ENCODE measurements at places on chromosomes 11 and 22.

DNA sequence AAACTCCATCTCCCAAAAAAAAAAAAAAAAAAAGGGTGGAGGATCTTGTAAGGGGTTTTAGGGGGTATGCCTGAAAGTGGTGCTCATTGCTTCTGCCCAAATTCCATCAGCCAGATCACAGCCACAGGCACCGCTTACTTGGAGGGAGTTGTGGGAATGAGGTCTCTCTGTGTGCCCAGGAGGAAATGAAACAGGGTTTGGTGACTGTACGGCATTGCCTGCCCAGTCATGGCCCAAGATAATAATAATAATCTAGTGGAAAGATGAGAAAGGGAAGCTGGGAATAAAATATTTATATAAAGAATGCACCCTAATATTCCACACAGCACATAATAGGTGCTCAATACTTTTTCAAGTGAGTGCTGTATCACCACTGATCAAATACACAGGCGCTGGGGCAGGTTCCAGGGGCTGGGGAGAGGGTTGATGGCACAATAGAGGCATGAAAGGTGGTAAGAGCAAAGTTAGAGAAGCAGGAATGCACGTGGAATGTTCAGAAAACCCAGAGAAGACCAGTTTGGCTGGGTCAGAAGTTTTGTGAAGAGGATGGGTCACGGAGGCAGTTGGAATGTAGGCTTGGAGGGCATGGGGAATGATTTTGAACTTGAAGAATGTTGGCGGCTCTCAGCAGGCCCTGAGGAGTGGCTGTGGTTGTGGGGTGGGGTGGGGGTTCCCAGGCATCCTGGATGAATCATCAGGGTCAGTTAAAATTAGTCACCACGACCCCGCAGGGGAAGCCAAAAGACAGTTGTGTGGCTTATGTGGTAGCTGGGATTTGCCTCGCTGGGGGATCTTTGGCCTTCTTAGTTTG is 12.5 kb upstream of the MB start:
- DNase-seq: peak; percentile 21

DNA sequence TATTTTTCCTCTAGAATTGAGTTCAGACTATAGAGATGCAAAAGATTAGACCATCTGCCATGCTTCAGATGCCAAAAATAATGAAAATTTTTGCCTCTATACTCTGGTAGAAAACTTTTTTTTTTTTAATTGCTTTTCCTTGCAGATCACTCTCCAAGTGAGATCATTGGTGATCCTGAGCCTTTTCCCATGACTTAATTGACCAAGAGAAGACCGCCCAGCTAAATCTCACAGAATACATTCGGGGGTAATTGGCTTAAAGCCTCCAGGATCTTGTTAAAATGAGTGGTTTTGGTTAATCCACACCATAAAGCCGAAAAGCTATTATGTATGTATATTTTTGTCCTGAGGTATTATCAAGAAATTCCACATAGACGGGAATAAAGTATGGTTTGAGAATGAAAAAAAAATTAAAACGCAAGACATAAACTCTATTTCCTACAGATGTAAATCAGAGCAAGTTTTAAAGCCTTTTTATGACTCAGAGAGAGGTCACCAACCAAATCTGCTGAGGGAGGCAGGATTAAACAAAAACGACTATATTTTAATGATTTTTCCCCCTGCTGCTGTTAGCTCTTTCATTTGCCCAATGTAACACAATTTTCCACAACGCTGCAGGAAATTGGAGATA is 64.0 kb downstream of the PARVA start:
- DNase-seq: no peak

DNA sequence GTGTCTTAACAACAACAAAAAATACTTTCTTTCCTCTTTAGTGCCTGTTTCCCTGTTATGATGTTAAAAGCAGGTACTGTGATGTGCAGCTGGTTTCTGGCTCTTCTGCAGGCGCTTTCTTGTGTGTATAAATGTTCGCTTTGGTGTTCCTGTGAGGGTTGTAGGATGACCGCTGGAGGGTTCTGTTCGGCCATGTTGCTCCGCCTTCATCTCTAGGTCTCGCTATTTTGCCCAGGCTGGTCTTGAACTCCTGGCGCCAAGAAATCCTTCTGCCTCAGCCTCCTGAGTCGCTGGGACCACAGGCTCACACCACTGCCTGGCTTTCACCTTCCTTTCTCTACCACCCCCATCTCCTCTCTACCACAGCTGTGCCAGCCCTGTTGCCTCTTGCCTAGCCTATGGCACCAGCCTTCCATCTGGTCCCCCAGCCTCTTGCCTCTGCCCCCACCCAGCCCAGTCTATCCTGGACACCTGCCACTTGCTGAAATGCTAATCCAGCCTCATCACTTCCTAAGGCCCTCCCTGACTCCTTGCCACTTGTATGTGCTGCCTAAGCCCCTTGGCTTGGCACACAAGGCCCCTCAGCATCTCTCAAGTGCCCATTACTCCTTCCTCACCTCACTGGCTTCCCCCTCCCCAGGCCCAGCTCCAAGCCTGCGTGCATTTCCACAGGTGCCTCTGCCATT is 5.5 kb downstream of the LRRC74B start:
- no peak for DNase-seq

DNA sequence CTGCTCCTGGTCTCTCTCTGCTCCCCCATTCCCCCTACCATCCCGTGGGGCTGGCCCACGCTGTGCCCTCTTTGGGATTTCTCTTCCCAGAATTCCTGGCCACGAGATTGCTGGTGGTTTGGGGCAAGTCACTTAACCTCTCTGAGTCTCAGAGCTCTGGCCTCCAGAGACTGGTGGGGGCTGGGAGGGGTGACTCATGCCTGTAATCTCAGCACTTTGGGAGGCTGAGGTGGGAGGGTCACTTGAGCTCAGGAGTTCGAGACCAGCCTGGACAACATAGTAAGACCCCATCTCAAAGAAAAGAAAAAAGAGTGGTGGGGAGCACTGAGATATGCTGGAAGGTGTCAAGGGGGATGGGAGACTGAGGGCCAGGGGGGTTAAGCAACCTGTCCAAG is 18.3 kb downstream of the OTUB1 start:
- no peak for DNase-seq

DNA sequence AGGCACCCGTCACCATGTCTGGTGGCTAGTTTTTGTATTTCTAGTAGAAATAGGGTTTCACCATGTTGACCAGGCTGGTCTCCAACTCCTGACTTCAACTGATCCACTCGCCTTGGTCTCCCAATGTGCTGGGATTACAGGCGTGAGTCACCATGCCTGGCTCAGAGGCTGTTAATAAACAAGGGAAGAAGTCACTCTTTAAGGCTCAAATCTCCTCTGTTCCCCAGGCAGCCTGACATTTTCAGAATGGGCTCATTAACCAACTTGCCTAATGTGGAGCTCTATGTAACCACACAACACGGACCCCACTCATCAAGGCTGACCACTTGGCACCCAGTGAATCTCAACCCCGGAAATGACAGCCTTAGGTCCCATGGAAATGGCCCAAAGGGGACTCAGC is 24.1 kb downstream of the APOL3 start:
- DNase-seq: no peak

- no peak for DNase-seq
Measured at GRCh38 chr11:43868852-43869567, 11.6 kb upstream of the ALKBH3 start.

GRCh38 chr11:47499614-47500013 is 50.7 kb upstream of the RAPSN start:
- DNase-seq: no peak

- DNase-seq: no peak
Measured at GRCh38 chr11:37322333-37323194, 724.5 kb upstream of the RAG2 start.

GRCh38 chr11:118610225-118610772 is 2.9 kb downstream of the PHLDB1 start:
- DNase-seq: no peak

DNA sequence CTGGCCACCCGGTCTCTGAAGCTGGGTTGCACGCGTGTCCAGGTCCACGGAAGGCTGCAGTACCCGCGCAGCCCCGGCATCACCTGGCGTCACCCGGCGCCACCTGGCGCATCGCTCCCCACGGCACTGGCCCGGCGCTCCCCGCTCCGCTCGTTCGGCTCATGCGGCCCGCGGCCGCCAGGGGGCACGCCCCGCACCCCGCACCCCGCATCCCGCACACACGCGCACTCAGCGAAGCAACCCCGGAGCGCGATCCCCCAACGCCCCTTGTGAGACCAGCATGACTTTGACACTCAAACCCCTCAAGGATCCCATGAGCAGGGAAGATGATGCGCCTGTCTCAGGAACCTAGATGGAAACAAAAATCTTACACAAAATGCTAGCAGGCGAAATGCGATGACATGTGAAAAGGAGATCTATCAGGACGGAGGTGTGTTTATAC is 11.9 kb downstream of the B3GNT6 start:
- DNase-seq: peak; percentile 27

DNA sequence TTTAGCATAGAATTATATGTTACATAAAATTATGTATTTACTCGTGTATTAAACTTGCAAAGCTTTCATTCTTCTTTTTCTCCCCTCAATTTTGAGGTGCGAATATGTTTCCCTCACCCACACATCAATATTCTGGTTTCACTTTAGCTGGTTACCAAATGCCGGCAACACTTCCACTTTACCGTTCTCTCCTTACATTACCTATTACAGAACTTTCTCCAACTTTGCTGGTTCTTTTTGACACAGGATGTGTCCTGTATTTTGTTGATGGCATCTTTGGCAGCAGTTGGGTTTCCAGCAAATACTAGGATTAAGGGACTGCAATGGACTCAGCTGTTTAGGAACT is 84.9 kb downstream of the PRR5L start:
- DNase-seq: no peak

GRCh38 chr11:44936951-44937543 is 13.6 kb downstream of the TP53I11 start:
- no peak for DNase-seq

- no peak for DNase-seq
Measured at GRCh38 chr11:72975778-72976521, 161.7 kb downstream of the ATG16L2 start.

DNA sequence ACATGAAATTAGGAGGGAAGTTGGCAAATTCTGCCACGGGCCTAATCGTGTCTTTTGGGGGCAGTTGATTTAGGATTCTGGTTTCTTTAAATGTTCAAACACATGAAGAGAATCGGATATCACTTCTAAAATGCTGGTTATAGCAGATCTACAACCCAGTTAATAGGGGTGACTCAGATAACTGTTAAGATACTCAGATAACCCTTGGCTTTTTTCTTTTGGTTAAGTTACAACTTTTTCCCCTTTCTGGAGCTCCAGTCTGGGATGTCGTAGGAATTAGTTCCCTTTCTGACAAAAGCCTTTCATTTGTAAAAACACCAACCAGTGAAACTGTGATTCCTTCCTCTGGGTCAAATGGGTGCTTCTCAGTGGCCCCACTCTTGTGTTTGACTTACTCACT is 976 bp downstream of the DEPDC7 start:
- DNase-seq: no peak

- DNase-seq: no peak
Measured at GRCh38 chr11:36060926-36061325, 117.1 kb downstream of the LDLRAD3 start.

GRCh38 chr11:19922689-19923035 is 210.0 kb downstream of the NAV2 start:
- no peak for DNase-seq

DNA sequence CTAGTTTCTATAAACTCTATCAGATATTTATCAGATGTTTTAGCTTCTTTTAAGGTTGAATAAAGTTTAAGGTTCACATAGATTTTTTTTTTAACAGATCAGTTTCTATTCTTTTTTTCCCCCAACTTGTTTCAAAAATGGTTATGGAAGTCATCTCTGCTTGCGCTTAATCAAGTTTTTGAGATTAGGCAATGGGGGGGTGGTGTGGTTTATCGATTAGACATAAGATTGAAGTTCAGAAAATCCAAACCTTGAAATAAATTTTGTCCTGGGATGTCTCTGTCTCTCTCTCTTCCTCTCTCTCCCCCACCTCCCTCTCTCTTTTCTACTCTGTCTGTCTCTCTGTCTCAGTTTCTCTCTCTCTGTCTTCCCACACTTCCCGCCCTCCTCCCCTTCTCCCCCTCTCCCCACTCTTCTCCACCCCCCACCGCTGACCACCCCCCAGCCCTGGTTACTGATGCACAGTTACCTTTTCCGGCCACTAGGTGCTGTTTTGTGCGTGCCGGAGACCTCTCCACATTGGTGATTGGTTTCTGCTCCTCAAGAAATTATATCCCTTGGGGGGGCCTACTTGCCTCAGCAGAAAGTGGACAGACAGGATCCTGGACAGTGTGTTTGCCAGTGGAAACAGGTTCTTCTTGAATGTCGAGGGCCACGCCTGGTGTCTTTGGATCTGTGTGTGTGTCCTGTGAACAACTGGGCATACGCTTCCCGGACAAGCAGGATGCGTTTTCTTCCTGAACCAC is 29.7 kb upstream of the ANO1 start:
- no peak for DNase-seq

GRCh38 chr11:85464283-85464682 is 162.9 kb downstream of the DLG2 start:
- no peak for DNase-seq

DNA sequence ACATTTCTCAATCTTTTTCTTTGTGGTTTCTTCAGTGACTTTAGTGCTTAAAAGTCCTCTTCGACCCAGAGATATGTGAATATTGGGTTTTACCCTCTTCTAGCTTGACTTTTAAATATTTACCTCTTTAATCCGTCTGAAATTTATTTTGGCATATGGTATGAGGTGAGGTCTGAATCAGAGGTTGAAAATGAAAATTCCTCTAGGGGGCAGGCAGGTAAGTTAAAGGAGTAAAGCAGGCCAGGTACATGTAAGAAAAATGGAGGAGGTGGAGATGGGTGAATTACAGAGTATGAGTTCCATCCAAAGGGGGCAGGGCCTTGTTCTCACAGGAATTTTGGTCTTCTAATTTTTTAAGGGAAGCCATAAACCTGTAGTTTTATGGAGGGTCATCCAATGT is 263.8 kb upstream of the NARS2 start:
- no peak for DNase-seq

- DNase-seq: no peak
Measured at GRCh38 chr11:132632641-132633124, 899.6 kb downstream of the OPCML start.

DNA sequence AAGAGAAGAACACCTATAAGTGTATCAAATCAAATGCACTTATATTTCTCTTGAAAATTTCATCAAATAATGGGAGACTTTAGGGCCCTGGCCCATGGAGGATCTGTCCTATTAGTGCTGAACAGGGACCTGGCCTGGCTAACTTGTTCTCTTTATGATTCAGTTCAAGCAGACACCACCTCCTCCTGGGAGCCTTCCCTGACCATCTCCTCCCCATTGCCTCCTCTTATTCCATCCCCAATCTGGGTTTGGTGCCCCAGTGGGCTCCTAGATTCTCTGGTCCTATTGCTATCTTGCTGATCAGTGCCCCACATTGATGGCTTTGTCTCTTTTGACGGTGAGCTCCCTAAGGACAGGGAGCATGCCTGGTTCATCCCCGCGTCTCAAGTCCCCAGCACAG is 60.1 kb downstream of the MICAL2 start:
- DNase-seq: no peak

- no peak for DNase-seq
Measured at GRCh38 chr11:74520927-74521665, 27.6 kb upstream of the LIPT2 start.
